ENCODE measurements at places on chromosomes 7 and 10.
A peak's percentile ranks its signal among the peaks of the same experiment; 100 is the strongest.

GRCh38 chr7:131568970-131569369 lies 12.5 kb upstream of the PODXL start:
- DNase-seq, result no peak

GRCh38 chr7:159013825-159014289 lies 130.8 kb downstream of the VIPR2 start:
- no peak for DNase-seq

GRCh38 chr10:121624836-121625486 lies 26.7 kb upstream of the FGFR2 start:
- DNase-seq, result no peak

DNA sequence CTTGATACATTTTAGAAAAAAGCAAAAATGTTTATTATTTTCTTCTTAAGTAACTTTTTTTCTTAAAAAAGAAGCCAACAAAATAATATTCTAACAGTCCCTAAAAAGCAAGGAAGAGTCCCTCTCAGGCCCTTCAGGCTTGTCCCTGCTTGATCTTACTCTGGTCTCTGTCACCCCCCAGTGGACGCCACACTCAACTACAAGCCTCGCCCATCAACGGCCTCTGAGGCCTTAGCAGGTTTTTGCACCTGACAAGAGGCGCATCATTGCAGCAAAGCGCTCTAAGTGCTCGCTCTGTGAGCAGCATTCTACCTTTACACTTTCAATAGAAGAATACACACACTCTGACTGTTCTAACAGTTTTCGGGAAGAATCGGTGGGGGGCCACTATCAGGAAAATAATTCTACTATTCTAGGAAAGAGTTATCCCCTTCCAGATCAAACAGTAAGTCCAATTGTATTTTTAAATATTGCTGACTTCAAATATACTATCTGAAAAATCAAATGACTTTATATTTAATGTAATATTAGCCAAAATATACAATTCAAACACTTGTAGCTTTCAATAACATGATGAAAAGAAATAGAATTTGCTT lies 139.2 kb downstream of the USP6NL start:
- peak; percentile 83 for DNase-seq

DNA sequence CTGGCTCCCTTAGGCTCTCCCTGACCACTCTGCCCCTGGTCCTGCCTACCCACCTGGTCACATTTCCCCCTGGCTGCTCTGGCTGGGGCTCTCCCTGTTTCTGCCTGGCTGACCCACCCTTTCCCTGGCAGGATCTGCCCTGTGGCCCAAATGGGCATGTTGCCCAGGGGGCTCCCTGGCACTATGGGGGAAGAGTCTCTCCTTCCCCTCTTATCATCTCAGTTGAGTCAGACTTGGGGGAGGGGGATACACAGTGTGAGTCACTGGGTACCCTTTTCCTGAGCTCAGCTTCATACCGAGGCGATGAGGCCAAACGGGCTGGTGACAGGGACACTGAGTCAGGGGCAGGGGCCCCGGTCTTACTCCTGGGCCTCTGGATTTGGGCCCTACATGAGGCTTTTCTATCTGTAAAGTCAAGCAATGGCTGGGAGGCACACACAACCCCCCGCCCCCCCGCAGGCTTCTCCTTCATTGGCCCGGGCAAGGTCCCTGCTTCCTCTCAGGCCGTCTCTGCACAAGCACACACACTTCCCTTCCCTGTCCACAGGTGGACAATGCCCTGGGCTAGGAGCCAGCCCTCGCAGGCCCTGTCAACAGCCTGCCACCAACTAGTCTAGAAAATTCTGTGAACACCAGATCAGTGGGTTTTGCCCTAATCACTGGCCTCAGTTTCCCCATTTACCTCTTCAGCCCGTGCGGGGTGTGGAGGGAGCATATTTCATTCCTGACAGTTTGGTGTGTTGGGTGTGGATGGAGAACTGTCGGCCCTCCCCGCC lies 627 bp upstream of the FLNC start:
- DNase-seq, result no peak

All from nucleus accumbens (tissue), 56 donors.